WTC11 (cell line): ENCODE measurements at places on chromosomes 11 and 22. TPM values are rescaled to one million over a fixed set of nuclear protein-coding genes. Genes with fewer than 3 reads are reported as not detected.

Gene PGA4
- 0.32 to 1.3 TPM in 2 of 3 replicates, not detected in the other for total RNA-seq

Gene MPEG1
- 0.05 to 0.09 TPM in 2 of 3 replicates, not detected in the other for total RNA-seq

Gene RBFOX2
- 102 to 107 TPM (median 103 TPM) in 3 replicates for total RNA-seq

Gene FUT4
- 5.1 to 7.7 TPM (median 5.5 TPM) in 3 replicates for total RNA-seq

- peaks cover 10% of the 10 kb centered on the region for H3K27me3 ChIP-seq
- H3K27ac ChIP-seq = no peak within 1 kb of the TSS; the same call in 1 of the 2 replicates
- peaks cover 3% of the 10 kb centered on the region; the same call in 1 of the 2 replicates for H3K36me3 ChIP-seq
Measured at GRCh38 chr11:2376751-2377451, at the start of gene CD81. CD81 (plus strand) TSS chr11:2377310; CDS start chr11:2377550, 240 bp downstream.

DNA sequence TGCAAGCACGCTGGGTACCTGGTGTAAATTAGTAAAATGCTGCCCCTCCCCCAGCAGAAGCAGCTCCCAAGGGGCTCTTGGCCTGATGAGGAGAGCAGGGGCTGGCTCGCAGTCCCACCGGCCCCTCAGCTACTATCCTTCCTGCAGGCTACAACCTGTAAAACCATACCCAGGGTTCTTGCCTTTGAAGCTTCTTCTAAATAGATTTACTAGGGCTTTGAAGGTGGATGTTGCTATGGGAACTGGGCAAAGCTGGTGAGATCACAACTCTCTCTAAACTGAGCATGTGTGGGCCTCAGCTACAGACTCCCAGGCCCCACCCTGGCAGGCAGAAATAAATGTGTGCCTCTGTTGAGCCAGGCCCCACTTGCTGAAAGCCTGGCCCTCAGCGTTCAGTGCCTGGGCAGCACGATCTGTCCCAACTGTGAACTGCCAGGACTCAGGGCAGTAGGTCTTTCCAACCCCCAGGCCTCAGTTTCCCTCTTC is 18.5 kb downstream of the CD5 start:
- H3K27ac ChIP-seq = no peak overlapping the region
- H3K4me3 ChIP-seq = no peak overlapping the region
- H3K36me3 ChIP-seq = no peaks in the 10 kb centered on the region
- H3K4me1 ChIP-seq = no peaks in the 10 kb centered on the region
- no peak for DNase-seq

DNA sequence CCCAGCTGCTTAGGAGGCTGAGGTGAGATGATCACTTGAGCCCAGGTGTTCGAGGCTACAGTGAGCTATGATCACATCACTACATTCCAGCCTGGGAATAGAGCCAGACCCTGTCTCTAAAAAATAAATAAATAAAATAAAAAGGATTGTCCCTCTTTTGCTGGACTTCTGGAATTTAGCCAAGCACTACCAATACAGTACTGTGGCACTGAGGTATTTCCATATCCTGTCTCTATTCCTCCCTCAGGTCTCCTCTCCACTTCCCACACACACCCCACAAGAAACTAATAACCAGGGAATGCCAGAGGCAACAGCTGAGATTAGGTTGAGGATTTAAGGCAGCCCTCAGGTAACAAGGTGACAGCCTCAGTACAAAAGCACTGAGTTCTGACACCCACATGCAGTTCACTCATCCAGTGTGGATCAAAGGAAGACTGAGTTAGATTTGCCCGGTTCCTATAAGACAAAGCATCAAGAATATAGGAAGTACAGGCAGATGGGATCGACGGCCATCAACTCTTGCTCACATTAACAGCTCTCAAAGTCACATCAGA is 4.5 kb upstream of the PPP2R1B start:
- no peaks in the 10 kb centered on the region for H3K36me3 ChIP-seq
- H3K27ac ChIP-seq = no peak overlapping the region
- peaks cover 30% of the 10 kb centered on the region for H3K4me1 ChIP-seq
- no peak overlapping the region for H3K4me3 ChIP-seq

DNA sequence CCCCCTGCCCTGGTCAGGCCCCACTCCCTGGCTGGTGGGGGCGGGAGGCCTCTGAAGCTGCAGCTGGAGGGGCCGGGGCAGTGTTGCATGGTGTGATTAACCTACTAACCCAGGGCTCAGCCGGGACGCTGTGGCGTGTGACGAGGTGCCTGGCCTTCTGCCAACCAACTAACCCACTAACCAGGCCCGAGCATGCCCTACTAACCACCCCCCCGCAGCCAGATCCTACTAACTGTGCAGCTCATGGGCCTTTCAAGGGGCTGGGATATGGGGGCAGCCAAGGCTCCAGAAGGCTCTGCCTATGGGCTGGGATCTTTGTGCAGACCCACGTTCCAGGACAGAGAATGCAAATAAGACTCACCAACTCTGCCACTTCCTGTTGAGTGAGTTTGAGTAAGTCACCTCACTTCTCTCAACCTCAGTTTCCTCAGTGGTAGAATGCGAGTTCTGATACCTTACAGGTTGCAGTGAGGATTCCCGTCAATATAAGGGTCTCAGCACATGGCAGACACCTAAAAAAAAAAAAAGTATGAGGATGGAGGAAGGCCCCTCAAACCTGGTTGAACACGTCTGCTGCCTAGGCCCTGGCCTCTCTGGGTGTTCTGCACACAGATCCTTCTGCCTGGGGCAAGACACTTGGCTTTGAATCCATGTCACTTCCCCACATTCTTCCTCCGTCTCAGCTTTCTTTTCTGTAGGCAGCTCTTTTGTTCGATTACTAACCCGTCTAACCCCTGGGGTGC is 14.1 kb downstream of the MIAT start:
- peaks cover 11% of the 10 kb centered on the region; the same call in 1 of the 2 replicates for H3K36me3 ChIP-seq
- peaks cover 50% of the 10 kb centered on the region for H3K4me1 ChIP-seq
- peak overlapping the region; percentile 92; the same call in 1 of the 2 replicates for H3K27ac ChIP-seq
- no peak for DNase-seq
- H3K27me3 ChIP-seq = no peaks in the 10 kb centered on the region
- 0 out of 2 replicates have a peak overlapping the region, but pooled peaks have one; percentile 89 for H3K4me3 ChIP-seq

- no peak for DNase-seq
- H3K4me1 ChIP-seq = peaks cover 11% of the 10 kb centered on the region
- H3K27me3 ChIP-seq = peaks cover 38% of the 10 kb centered on the region
- no peaks in the 10 kb centered on the region for H3K36me3 ChIP-seq
Measured at GRCh38 chr11:123650901-123651300, 3.5 kb downstream of the SCN3B start.

DNA sequence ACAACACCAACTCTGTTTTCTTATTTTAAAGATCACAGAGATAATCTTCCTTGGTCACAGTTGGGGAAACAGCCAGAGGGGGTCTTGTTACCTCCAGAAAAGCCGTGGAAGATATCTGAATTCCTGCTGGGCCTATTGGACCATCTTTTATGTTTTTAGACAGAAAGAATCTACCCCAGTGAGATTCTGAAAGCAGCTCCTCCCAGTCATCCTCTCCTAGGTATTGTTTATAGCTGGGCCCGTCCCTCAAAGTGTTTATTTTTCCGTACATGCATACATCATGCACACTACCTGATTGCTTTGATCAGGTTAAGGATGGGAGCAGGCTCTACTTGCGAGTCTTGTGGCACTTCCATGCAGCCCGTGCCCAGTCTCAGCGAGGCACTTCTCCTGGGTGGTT is 742.4 kb downstream of the NTM start:
- no peaks in the 10 kb centered on the region for H3K36me3 ChIP-seq
- no peaks in the 10 kb centered on the region for H3K27me3 ChIP-seq
- H3K4me1 ChIP-seq = peaks cover 51% of the 10 kb centered on the region
- no peak overlapping the region for H3K4me3 ChIP-seq
- no peak for DNase-seq

DNA sequence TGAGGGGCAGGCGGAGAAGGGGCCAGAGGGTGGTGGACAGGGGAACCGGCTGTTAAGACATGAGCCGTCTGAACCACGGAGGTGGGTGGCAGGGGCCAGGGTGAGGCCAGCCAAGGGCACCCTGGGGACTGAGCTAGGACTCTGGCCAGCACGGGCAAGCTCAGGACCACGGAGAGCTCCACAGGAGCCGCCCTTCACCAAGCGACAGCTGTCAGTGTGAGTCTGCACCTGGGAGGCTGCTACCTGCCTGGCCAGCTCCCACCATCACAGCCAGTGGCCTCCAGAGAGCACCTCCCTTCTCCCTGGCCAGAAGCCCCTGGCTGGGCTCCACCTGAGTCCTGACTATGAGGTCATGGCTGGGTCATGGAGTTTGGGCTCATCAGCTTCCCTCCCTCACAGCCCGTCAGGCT is 21.6 kb downstream of the MGAT3 start:
- H3K27ac ChIP-seq = no peak overlapping the region
- H3K4me1 ChIP-seq = peaks cover 23% of the 10 kb centered on the region
- H3K4me3 ChIP-seq = no peak overlapping the region
- peak; percentile 70 for DNase-seq
- H3K36me3 ChIP-seq = no peaks in the 10 kb centered on the region

- H3K4me1 ChIP-seq = peaks cover 51% of the 10 kb centered on the region
- peaks cover 45% of the 10 kb centered on the region for H3K36me3 ChIP-seq
- no peaks in the 10 kb centered on the region; the same call in 1 of the 2 replicates for H3K27me3 ChIP-seq
- no peak for DNase-seq
- no peak overlapping the region for H3K4me3 ChIP-seq
- H3K27ac ChIP-seq = no peak overlapping the region
Measured at GRCh38 chr11:20066013-20066782, 94.1 kb downstream of the DBX1 start.

- H3K4me3 ChIP-seq = no peak overlapping the region
- H3K4me1 ChIP-seq = 0 out of 2 replicates have a peak, but pooled peaks cover 2% of the 10 kb centered on the region
- peaks cover 4% of the 10 kb centered on the region; the same call in 1 of the 2 replicates for H3K36me3 ChIP-seq
- H3K27me3 ChIP-seq = no peaks in the 10 kb centered on the region
- DNase-seq = no peak
Measured at GRCh38 chr11:95968585-95968984, 44.7 kb upstream of the MTMR2 start.

DNA sequence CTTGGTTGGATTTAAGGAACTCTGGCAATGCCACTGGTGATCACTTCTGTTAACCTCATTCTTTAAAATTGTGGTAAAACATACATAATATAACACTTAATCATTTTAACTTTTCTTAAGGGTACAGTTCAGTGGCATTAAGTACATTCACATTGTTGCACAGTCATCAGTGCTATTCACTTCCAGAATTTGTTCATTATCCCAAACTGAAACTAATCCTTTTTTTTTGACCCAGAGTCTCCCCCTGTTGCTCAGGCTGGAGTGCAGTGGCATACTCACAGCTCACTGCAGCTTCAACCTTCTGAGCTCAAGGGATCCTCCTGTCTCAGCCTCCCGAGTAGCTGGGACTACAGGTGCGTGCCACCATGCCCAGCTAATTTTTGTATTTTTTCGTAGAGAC is 10.6 kb downstream of the ELF5 start:
- H3K36me3 ChIP-seq = no peaks in the 10 kb centered on the region
- H3K4me1 ChIP-seq = no peaks in the 10 kb centered on the region
- no peak overlapping the region for H3K4me3 ChIP-seq
- no peaks in the 10 kb centered on the region for H3K27me3 ChIP-seq

DNA sequence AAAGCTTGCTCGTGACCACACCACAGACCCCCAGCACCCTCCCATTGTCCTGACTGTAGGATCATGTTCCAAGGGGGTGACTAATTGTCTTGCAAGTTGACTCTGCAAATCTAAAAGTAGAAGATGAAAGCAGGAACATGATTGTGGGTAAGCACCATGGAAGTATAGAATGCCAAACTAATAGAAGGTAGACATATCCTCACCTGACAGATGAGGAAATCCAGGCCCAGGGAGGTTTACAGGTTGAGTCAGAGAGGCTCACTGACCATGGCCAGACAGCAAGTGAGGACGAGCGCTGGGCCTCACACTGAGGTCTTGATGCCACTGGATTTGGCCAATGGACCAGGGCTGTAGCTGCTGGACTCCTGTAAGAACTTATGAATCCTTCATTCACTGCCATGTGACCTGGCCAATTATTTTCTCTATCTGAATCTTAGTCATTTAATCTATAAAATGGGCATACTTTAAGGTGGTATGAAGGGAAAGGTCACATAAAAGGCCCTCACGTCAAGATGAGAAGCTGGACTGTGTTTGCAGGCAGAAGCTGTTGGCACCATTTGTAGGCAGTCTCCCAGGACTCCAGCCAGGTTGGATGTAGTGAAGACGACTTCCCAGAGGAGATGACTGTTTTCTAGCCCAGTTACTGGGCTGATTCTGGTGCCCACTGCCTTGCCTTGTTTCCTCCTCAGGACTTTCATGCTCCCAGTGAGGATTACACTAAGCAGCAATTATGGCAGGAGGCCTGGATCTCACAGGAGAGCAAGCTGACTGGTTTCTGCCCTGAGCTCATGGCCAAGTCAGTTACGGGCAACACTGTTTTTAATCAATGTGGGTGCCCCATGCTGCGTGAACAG is 54.6 kb downstream of the GAB4 start:
- H3K36me3 ChIP-seq = peaks cover 20% of the 10 kb centered on the region
- H3K4me1 ChIP-seq = no peaks in the 10 kb centered on the region
- H3K4me3 ChIP-seq = no peak overlapping the region
- no peak overlapping the region for H3K27ac ChIP-seq

- DNase-seq = no peak
- H3K27me3 ChIP-seq = no peaks in the 10 kb centered on the region
- H3K27ac ChIP-seq = no peak overlapping the region
Measured at GRCh38 chr11:10938231-10938630, 80.4 kb upstream of the ZBED5 start.

- peak within 1 kb of the TSS; percentile 95 for H3K27ac ChIP-seq
- peak; percentile 90 for DNase-seq
- H3K36me3 ChIP-seq = no peaks in the 10 kb centered on the region
Measured at GRCh38 chr22:31292236-31292989, at the start of gene PIK3IP1. PIK3IP1 (minus strand) TSS chr22:31292488; CDS start chr22:31292344, 144 bp downstream.

- no peaks in the 10 kb centered on the region for H3K27me3 ChIP-seq
- no peak overlapping the region for H3K4me3 ChIP-seq
- DNase-seq = no peak
- no peak overlapping the region for H3K27ac ChIP-seq
Measured at GRCh38 chr11:83676056-83676601, 390.0 kb upstream of the CCDC90B start.

DNA sequence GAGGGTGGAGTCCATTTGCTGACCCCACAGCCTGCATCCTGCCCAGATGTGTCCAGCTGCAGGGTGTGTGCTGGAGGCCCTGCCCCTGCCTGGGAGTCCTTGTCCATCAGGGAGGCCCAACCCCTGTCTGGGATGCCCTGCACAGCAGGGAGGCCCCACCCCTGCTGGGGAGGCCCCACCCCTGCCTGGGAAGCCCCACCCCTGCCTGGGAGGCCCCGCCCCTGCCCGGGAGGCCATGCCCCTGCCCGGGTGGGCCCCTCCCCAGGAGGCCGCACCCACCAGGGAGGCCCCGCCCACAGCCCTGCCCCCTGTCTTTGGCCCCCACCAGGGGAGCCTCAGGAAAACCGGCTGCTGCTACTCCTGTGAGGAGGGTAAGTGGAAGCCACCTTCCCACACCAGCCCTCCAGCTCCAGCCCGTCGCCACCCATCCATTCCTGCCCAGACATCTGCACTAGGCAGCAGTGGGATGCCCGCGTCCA is 37.2 kb downstream of the MUC5B start:
- peaks cover 6% of the 10 kb centered on the region for H3K27me3 ChIP-seq
- no peak overlapping the region; the same call in 1 of the 2 replicates for H3K27ac ChIP-seq
- H3K4me3 ChIP-seq = no peak overlapping the region
